ENCODE measurements at places on chromosomes 12 and 14. TPM values are rescaled to one million over a fixed set of nuclear protein-coding genes. Genes with fewer than 3 reads are reported as not detected.

GRCh38 chr14:59337141-59337611 lies 128.0 kb downstream of the GPR135 start:
- no peak overlapping the region for H3K27ac ChIP-seq
- H3K4me1 ChIP-seq = no peaks in the 10 kb centered on the region
- no peak for DNase-seq

DNA sequence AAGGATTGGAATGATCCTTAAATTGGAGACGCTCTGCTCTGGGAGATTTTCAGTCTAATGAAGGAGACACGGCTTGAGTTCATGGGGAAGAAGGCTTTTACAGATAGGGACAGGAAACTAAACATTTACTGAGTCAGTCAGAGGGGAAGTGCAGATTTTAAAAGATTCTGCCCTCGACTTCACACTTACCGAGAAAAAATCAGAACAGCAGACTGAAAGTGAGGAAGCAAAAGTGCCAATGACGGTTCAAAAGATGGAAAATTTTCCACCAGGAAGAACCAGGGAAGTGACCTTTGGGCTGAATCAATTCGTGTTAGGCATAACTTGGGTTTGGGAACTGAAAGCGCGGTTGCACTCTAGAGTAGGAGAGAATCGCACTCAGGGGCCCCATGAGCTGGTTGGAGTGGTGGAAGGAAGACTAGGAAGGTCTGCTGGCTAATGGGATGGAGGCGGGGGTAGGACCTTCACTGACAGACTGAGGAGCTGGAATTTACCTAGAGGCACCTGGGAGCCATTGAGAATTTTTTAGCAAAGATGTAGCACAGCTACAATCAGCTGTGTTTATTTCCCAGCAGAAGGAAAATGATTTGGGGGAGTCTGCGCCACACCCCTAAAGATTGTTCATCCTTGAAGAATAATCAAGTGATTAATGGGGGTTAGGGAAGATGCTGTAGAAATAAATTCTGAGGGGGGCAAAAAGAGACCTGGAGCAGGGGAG lies 1.2 kb downstream of the KCNK13 start:
- peaks cover 40% of the 10 kb centered on the region for H3K4me1 ChIP-seq
- no peak overlapping the region for H3K27ac ChIP-seq
- no peaks in the 10 kb centered on the region for H3K36me3 ChIP-seq

GRCh38 chr14:91484186-91484585 lies 25.9 kb downstream of the PPP4R3A start:
- no peak overlapping the region for H3K27ac ChIP-seq
- no peak for DNase-seq
- H3K36me3 ChIP-seq = peaks cover 94% of the 10 kb centered on the region
- H3K4me1 ChIP-seq = peaks cover 88% of the 10 kb centered on the region

The AKAP5 gene
- total RNA-seq = 0.98 TPM

The LTA4H gene
- 137 TPM for total RNA-seq

DNA sequence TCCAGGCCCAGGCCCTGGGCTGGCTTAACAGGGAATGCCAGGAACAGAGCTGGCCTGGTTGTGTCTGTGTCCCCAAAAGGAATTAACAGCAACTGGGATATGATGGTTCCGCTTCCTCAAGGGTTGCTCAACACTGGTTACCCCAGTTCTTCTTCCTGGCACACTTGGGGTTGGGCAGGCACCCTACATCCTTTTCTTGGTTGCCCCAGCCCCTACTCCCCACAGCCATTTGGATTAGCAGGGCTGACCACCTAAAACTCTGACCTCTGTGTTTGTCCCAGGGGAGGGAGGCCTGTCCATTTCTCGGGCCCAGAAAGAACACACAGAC lies 30.8 kb downstream of the NCKAP5L start:
- no peak for DNase-seq
- H3K4me1 ChIP-seq = peaks cover 13% of the 10 kb centered on the region
- no peaks in the 10 kb centered on the region for H3K27me3 ChIP-seq
- no peak overlapping the region for H3K4me3 ChIP-seq
